Neural progenitor cell (in vitro differentiated cells): ENCODE measurements at places on chromosomes 1 and 21. TPM values are rescaled to one million over a fixed set of nuclear protein-coding genes. Genes with fewer than 3 reads are reported as not detected.

OR6Y1 gene
- not detected in 2 replicates for total RNA-seq

PCP4L1 gene
- total RNA-seq = 0.46 and 0.69 TPM in 2 replicates

GRCh38 chr1:2574350-2574749 lies 12.2 kb upstream of the PRXL2B start:
- no peak for DNase-seq

GRCh38 chr1:172940174-172940855 lies 110.4 kb downstream of the TNFSF18 start:
- DNase-seq = no peak

DNA sequence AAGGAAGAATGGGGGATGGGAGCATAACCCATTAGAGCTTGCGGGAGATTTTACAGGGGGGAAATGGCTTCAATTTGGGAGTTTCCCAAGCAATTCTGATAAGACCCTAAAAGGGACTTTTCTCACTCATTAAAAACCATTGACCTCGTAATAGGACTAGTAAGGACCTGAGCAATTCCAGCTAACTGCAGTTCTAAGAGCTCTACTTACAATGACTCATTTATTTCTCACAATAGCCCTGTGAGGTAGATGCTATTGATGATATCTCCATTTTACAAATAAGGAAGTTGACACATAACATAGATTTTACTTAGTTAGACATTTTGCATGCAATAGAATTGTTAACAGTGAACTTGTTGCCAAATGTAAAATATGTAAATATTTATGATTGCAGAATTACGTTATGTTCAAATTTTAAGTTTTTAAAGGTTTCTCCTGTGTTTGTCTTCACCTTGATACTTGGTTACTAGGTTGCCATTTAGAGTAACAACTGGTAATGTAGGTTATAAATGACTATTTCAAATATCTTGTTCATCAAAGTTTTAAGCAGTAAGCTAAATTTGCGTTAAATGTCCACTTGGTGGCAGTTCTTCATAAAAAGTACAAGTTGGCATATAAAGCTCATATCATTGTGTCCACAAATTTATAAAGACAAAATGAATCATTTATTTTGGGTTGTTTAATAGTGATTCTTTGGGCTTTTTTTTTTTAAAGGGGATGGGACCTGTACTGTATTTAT lies 182.0 kb downstream of the PLA2G4A start:
- DNase-seq = no peak

GRCh38 chr1:14426854-14427253 lies 171.6 kb upstream of the KAZN start:
- DNase-seq = no peak

DNA sequence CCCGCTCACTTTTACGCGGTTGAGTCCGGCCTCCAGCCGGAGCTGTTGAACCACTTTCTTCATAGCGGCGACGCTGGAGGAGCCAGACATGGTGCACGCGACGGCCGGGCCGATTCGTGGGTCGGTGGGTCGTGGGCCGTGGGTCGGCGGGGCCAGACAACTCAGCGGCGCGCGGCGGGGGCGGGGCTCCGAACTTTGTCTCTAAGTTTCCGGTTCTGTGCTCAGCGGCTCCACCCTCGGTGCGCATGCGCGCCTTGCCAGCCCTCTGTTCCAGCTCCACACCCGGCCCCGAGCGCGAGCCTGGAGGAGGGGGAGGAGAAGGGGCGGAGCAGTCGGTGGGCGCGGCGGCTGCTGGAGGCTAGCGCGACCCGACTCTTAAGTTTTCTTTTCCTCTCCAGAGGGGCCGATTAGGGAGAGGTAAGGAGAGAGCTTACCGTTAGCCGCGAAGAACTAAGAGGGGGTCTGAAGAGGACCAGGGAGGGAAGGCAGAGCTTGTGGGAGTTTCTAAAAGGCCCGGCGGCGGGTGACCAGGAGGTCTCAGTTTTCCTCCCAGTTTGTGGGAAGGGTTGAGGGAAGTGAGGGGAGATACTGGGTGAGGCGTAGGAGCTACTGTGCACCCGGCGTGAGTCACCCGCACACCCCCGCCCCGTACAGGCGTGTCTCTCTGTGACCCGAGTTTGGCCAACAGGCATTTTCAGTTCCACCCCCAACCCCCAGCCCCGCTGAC lies at the start of the genes GNG5 and SPATA1:
TSS of gene GNG5 (minus strand) at position 580 of the 727 bp plus-strand sequence. CDS start at position 90, 490 bp downstream.
TSS of gene SPATA1 (plus strand) at position 385 of the 727 bp plus-strand sequence. CDS start 9,974 bp downstream, outside the sequence.
- DNase-seq = peak; percentile 99

GRCh38 chr1:54274448-54274847 lies 74.5 kb downstream of the MRPL37 start:
- DNase-seq = peak; percentile 31

DNA sequence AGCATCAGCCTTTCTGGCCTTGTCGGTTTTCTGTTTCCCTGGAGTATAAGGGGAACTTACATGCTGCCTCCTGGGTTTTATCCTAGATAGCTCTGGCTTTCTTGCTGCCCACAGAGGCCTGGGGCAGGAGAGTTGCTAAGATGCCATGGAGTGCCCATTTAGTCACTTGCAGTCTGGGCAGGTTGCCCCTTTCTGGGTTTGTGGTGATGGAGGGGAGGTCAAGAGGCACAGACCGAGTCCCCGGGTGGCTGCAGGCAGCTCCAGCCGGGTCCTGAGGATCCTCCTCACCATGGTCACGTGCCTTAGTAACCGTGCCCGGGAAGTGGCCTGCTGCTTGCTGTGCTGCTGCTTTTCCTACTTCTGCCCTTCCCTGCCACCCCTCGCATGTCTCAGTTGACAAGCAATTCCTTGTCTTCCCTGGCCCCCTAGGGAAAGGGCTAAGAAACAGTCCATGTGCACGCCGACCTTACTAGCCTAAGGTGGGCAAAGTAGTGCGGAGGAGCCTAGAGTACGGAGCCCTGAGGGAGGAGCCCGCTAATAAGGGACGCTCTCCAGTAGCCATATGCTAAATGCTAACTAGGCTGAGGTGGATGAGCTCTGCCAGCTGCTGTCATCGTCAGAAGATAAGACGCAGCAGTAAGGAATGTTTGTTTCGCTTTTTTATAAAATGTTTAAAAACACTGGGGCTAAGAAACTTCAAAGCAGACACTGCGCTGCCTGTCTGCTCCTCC lies 34.8 kb downstream of the CLCA1 start:
- DNase-seq = peak; percentile 33

- no peak for DNase-seq
Measured at GRCh38 chr1:161185732-161186311, 8.5 kb upstream of the B4GALT3 start.

DNA sequence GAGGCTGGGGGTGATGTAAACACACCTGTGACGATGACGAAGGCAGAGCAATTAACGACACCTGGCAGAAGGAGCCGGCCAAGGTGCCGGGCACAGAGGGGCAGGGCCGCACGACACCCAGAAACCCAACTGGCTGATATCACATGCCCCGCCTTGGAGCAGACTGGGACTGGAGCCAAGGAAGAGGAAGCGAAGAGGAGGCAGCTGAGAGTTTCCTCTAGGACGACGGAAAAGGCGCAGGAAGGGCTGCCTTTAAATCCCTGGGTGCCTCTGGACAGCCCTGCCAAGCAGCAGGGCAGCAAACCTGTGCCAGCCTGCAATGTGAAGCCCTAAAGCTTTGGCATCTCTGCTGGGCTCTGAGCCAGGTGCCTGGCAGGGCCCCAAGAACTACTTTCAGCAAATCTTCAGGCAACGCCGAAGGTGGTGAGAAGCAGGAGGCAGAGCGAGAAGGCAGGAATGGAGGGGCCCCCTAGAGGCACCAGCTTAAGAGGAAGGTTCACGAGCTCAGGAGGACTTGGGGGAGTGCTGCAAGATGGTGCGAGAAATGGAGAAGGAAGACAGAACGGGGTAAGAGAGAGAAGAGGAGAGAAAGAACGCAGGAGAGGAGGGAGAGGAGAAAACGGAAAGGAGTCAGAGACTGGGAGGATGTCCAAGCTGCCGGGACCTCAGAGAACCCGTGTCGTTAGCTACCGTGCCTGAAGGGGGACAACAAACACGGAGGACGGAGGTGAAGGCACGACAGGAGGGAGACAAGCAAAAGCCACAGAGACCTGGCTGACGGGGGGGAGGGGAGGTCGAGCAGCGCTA lies 25.3 kb upstream of the PEF1 start:
- peak; percentile 34 for DNase-seq

- DNase-seq = no peak
Measured at GRCh38 chr1:5493851-5494311, 498.3 kb downstream of the NPHP4 start.

DNA sequence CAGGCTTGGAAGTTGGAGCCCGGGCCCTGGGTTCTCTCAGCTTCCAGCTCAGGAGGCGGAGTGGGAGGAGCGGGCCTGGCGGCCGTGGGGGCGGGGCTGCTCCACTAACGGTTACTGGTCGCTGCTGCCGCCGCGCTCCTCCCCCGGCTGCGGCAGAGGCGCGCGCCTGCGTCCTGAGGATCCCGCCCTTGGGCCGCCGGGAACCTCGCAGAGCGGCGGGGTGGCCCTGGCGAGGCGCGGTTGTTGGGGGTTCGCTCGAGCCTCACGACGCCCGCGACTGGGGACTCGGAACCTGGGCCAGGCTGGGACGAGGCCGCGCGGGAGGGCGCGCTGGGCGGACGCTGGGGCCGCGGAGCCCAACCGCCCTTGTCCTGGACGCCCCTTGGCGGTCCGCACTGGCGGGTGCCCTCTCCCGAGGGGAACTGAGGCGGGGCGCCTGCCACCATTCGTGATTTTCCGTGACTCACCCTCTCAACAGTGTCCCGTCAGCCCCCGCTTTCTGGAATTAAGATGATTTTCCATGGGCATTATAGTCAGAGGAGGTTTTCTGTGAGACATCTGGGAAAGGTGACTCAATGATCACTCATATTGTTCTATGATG lies 34.1 kb downstream of the OR2G3 start:
- DNase-seq = peak; percentile 80

- DNase-seq = no peak
Measured at GRCh38 chr1:81435175-81435574, 365.6 kb upstream of the ADGRL2 start.
